Smooth muscle cell of the pulmonary artery (primary cell): ENCODE measurements at places on chromosomes 7 and 10. TPM values are rescaled to one million over a fixed set of nuclear protein-coding genes. Genes with fewer than 3 reads are reported as not detected.

The CCDC3 gene
- total RNA-seq = 23.1 and 64.4 TPM in 2 replicates

The NCF1 gene
- total RNA-seq = not detected in 2 replicates

The C10orf53 gene
- total RNA-seq = not detected in 2 replicates

The MINDY4 gene
- 5.7 and 7.9 TPM in 2 replicates for total RNA-seq

The POMZP3 gene
- total RNA-seq = 1.5 and 3.5 TPM in 2 replicates

The LRIT1 gene
- not detected in 2 replicates for total RNA-seq

The PTPRN2 gene
- 0.26 and 0.85 TPM in 2 replicates for total RNA-seq

The ADAM12 gene
- 77.9 and 120 TPM in 2 replicates for total RNA-seq

The ENO4 gene
- 0.07 and 0.13 TPM in 2 replicates for total RNA-seq
